ENCODE measurements at places on chromosomes 12 and 14.

DNA sequence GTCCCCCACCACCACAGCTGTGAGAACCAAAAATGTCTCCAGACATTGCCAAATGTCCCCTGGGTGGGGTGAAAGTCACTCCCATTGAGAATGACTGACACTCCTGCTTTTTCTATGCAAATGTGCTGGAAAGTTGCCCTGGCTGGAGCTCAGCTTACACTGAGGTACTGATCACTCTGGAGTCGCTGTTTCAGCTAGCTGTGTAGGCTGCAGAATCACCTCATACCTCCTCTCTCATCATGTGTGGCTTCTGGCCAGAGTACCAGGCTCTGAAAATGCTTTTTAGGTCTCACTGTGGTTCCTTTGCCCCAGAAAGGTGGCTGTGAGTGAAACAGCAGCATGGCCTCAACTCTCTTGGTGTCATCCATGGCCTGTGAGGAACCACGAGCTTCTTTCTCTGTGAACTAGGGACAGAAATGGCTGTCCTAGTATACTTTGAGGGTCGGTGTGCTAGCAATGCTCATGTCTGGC, 414.4 kb downstream of the DPF3 start:
- no peak for DNase-seq
- H3K4me3 ChIP-seq: no peak overlapping the region
- peaks cover 6% of the 10 kb centered on the region for H3K36me3 ChIP-seq
- H3K27me3 ChIP-seq: peaks cover 3% of the 10 kb centered on the region
- H3K27ac ChIP-seq: no peak overlapping the region
- H3K4me1 ChIP-seq: peaks cover 39% of the 10 kb centered on the region

GRCh38 chr12:111213561-111213960, 155.3 kb downstream of the PHETA1 start:
- no peak for DNase-seq
- H3K4me1 ChIP-seq: peaks cover 5% of the 10 kb centered on the region
- no peaks in the 10 kb centered on the region for H3K36me3 ChIP-seq

DNA sequence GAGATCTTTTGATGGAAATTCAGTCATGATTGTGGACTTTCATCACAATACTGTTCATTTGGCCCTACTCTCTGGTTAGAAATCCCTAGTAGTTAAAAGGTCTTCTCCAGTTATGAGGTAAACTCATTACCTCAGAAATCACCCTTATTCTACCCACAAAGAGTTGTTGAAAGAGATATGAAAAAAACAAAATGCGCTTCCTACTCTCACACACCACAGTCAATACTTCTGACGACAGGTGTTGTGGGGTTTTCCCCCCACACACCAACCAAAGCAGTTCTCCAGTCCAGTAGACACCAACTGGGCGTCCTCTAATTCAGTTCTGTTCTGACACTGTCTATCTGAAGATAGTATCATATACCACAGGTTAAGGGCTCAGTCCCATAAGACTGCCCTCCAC, 54.9 kb downstream of the TRMT5 start:
- H3K4me1 ChIP-seq: no peaks in the 10 kb centered on the region
- DNase-seq: no peak
- H3K27me3 ChIP-seq: no peaks in the 10 kb centered on the region

GRCh38 chr12:51528852-51529650, 62.0 kb upstream of the SCN8A start:
- DNase-seq: no peak
- H3K27ac ChIP-seq: no peak overlapping the region
- no peaks in the 10 kb centered on the region for H3K36me3 ChIP-seq
- H3K27me3 ChIP-seq: no peaks in the 10 kb centered on the region
- no peak overlapping the region for H3K4me3 ChIP-seq

GRCh38 chr14:34224221-34224620, 237.8 kb downstream of the SPTSSA start:
- no peak for DNase-seq
- H3K4me3 ChIP-seq: no peak overlapping the region
- H3K36me3 ChIP-seq: no peaks in the 10 kb centered on the region
- peaks cover 23% of the 10 kb centered on the region for H3K4me1 ChIP-seq
- H3K27ac ChIP-seq: no peak overlapping the region

DNA sequence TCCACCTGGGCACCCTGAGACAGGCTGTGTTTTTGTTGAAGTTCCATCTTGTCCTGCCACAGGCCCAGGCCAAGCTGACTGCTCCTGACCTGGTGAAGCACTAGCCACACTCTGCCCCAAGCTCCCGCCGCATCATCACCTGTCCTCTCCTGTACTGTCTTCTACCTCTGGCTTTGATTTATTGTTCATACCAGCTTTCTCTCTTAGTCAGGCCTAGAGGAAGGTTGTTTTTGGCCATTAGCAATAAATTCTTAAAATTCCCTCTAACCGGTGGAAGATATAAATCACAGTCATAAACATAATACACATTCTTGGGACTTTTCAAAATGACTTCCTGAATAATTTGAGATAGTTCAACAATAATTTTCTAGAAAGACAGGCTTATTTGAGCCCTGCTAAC, 169.4 kb downstream of the DAD1 start:
- H3K4me1 ChIP-seq: peaks cover 17% of the 10 kb centered on the region
- H3K27ac ChIP-seq: no peak overlapping the region
- H3K4me3 ChIP-seq: no peak overlapping the region
- H3K27me3 ChIP-seq: no peaks in the 10 kb centered on the region

GRCh38 chr14:75711796-75712211, 50.8 kb downstream of the TTLL5 start:
- H3K27me3 ChIP-seq: no peaks in the 10 kb centered on the region
- DNase-seq: peak; percentile 13
- H3K4me1 ChIP-seq: peaks cover 14% of the 10 kb centered on the region

DNA sequence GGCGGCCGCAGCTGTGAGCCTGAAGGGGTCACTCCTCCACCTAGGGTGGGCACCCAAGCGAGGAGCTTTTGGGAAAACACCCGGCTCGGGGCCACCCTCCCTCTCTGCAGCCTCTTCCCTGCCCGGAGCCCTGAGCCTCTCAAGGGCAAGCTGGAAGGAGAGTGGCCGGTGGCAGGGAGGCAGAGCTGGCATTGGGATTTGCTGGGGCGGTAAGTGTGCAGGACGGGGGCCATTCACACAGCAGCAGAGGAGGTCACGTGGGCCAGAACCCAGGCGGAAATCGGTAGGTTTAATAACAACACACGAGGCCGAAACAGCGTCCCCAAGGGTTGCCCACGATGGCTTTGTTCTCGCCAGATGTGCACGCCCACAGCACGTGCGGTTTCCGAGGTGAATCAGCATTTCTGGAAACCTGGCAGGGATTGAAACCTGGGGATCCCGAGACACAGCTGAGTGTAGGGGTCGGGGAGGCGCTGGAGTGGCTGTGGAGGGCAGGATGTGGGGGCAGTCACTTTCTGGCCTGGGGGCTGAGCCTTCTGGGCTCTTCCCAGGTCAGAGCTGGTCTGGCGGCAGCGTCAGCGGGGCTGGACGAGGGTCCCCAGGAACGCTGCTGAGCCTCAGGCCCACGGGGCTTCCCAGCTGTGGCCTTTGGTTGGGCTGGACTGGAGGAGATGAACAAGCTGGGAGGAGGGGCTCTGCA, 23.5 kb downstream of the NOC4L start:
- H3K4me1 ChIP-seq: no peaks in the 10 kb centered on the region
- H3K27ac ChIP-seq: no peak overlapping the region
- H3K36me3 ChIP-seq: no peaks in the 10 kb centered on the region
- H3K4me3 ChIP-seq: no peak overlapping the region
- DNase-seq: peak; percentile 12

DNA sequence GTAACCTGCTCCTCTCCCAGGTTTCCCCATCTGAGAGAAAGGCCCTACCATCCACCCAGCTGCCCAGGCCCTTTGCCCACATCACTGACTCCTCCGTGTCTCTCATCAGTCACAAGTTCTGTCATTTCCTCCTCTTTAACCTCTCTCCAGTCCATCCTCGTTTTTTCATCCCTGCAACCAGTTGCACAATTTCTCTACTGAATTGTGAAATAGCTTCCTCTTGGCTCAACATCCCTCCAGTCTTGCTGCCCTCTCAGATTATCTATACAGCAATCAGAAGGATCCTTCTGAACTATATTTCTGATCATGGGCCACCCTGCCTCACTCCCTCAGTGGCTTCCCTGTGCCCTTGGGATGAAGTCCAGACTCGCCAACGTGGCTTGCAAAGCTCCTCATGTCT, 6.8 kb downstream of the FAM161B start:
- H3K36me3 ChIP-seq: no peaks in the 10 kb centered on the region
- no peaks in the 10 kb centered on the region for H3K4me1 ChIP-seq
- DNase-seq: no peak
- peaks cover 15% of the 10 kb centered on the region for H3K27me3 ChIP-seq

- DNase-seq: no peak
- no peak overlapping the region for H3K4me3 ChIP-seq
- H3K27me3 ChIP-seq: peaks cover 3% of the 10 kb centered on the region
- no peak overlapping the region for H3K27ac ChIP-seq
- no peaks in the 10 kb centered on the region for H3K4me1 ChIP-seq
- H3K36me3 ChIP-seq: peaks cover 26% of the 10 kb centered on the region
Observed at GRCh38 chr14:91595736-91596135, 85.6 kb upstream of the PPP4R3A start.

- H3K4me3 ChIP-seq: no peak overlapping the region
- peaks cover 8% of the 10 kb centered on the region for H3K27me3 ChIP-seq
- DNase-seq: no peak
- peaks cover 35% of the 10 kb centered on the region for H3K4me1 ChIP-seq
Observed at GRCh38 chr12:68445824-68446223, 113.7 kb upstream of the MDM1 start.

- H3K4me1 ChIP-seq: peaks cover 8% of the 10 kb centered on the region
- no peak overlapping the region for H3K4me3 ChIP-seq
- H3K36me3 ChIP-seq: no peaks in the 10 kb centered on the region
- H3K27me3 ChIP-seq: no peaks in the 10 kb centered on the region
- DNase-seq: peak; percentile 91
Observed at GRCh38 chr12:117671734-117672133, 297.1 kb downstream of the KSR2 start.

- H3K4me1 ChIP-seq: 0 out of 2 replicates have a peak, but pooled peaks cover 6% of the 10 kb centered on the region
- H3K27ac ChIP-seq: no peak overlapping the region
- peaks cover 6% of the 10 kb centered on the region for H3K36me3 ChIP-seq
- DNase-seq: no peak
- no peaks in the 10 kb centered on the region for H3K27me3 ChIP-seq
- H3K4me3 ChIP-seq: no peak overlapping the region
Observed at GRCh38 chr14:51024377-51024776, 70.5 kb downstream of the TRIM9 start.

DNA sequence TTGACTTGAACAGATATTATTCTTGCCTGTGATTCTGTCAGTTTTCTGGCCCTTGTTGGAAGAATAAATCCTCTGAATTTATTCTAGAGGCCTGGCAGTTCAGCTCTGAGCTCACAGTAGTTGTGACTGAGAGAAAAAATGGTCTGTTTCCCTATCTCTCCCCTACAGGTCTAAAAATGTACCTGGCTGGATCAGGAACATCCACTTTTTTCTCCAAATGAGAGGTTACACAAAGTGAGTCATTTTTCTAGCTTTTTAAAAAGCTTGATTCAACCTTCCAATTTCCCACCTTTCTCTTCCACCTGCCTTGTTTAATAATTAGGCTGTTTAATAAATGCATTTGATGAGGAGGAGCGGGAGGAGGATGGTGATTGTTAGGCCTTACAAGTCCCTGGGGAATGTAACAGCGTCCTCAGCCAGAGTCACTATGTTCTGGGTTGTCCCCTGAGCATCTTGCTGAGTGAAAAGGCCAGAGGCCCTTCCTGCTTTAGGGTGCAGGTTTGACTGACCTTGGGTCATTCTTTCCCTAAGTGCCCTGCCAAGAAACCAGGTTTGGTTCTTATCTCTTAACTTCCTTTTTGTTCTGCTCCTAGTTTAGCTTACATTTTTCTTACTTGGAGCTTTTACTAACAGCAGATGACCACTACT, 91.7 kb upstream of the FUT8 start:
- peaks cover 2% of the 10 kb centered on the region for H3K27me3 ChIP-seq
- no peak for DNase-seq
- no peak overlapping the region for H3K27ac ChIP-seq
- no peak overlapping the region for H3K4me3 ChIP-seq
- no peaks in the 10 kb centered on the region for H3K36me3 ChIP-seq
- no peaks in the 10 kb centered on the region for H3K4me1 ChIP-seq

- H3K4me3 ChIP-seq: no peak overlapping the region
- H3K27ac ChIP-seq: no peak overlapping the region
- H3K36me3 ChIP-seq: peaks cover 8% of the 10 kb centered on the region
- H3K4me1 ChIP-seq: peaks cover 30% of the 10 kb centered on the region
- peaks cover 3% of the 10 kb centered on the region for H3K27me3 ChIP-seq
Observed at GRCh38 chr14:99674776-99675381, 9.2 kb upstream of the CYP46A1 start.

- DNase-seq: no peak
- H3K27me3 ChIP-seq: no peaks in the 10 kb centered on the region
- H3K4me3 ChIP-seq: no peak overlapping the region
- H3K4me1 ChIP-seq: peaks cover 34% of the 10 kb centered on the region
Observed at GRCh38 chr14:36852981-36853691, 191.5 kb downstream of the PAX9 start.

DNA sequence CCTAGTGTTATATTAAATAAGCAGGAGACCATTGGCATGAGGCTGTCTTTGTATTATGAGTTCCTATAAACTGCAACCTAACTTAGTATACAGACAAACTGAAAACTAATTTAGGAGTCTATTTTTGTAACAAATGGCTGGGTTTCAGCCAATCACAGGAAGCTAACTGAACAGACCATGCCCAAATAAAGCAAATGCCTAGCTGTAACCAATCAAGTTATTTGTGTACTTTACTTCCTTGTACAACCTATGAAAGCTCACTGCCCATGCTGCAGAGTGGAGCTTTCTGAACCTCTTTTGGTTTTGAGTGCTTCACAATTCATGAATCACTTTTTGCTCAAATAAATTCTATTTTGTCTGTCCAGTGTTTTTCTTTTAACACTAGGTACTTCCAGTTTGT, 41.6 kb downstream of the GUCY2C start:
- no peak overlapping the region for H3K27ac ChIP-seq
- H3K4me1 ChIP-seq: peaks cover 21% of the 10 kb centered on the region
- H3K4me3 ChIP-seq: no peak overlapping the region
- no peak for DNase-seq
- H3K27me3 ChIP-seq: no peaks in the 10 kb centered on the region

GRCh38 chr12:2648406-2648805, 146.4 kb upstream of the FKBP4 start:
- no peak overlapping the region for H3K4me3 ChIP-seq
- peak; percentile 1 for DNase-seq
- H3K27ac ChIP-seq: no peak overlapping the region
- no peaks in the 10 kb centered on the region for H3K36me3 ChIP-seq

DNA sequence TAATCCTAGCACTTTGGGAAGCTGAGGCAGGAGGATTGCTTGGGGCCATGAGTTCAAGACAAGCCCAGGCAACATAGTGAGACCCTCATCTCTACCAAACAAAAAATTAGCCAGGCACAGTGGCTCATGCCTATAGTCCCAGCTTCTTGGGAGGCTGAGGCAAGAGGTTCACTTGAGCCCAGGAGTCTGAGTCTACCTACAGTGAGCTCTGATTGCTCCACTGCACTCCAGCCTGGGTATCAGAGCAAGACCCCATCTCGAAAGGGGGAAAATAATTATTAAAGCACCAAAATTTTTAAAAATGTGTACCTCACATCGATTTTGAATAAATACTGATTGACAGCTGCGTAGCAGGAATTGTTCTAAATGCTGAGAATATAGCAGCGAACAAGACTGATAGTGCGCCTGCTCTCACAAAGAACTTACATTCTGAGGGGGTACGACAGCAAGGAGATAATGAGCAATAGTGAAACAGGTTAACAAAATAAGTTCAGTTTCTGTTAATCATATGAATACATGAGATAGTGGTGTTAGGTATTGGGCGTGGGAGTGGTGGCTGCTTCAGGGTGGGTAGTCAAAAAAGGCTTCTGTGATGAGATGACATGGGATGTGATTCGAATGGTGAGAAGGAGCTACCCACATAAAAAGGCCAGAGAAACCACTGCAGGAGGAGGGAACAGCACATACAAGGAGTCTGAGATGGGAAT, 19.6 kb downstream of the HCFC2 start:
- no peak for DNase-seq
- no peaks in the 10 kb centered on the region for H3K27me3 ChIP-seq
- H3K4me1 ChIP-seq: no peaks in the 10 kb centered on the region
- no peak overlapping the region for H3K27ac ChIP-seq

Measured in WTC11 (cell line).